ENCODE measurements at places on chromosomes 6 and 20.

- no peak for DNase-seq
These were observed 209.2 kb upstream of the ASCC3 start for GRCh38 chr6:101090281-101090680.

- no peak for DNase-seq
These were observed 32.9 kb downstream of the PGM3 start for GRCh38 chr6:83160167-83160566.

- DNase-seq = no peak
These were observed 5.8 kb upstream of the ADAM33 start for GRCh38 chr20:3687655-3688054.

DNA sequence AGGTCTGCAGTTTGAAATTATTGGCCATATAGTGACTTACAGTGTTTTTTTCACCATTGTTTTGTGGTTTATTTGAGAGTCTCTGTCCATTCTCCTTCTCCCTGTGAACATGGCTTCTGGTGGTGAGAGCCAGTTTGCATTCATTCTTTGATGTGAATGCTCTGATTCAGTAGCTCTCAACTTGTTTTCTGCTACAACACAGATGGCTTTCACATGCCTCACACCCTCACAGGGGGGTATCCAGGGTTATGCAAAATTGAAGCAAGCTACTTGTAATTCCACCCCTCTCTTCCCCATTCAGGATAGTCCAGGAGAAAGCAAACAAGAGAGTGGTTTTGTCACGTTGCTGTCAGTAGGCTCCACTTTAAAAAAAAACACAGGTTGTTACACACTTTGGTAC is 55.6 kb downstream of the SLX4IP start:
- DNase-seq = no peak

GRCh38 chr6:169396554-169397163 is 143.0 kb upstream of the THBS2 start:
- no peak for DNase-seq

GRCh38 chr6:95518630-95519227 is 58.6 kb upstream of the MANEA start:
- no peak for DNase-seq

DNA sequence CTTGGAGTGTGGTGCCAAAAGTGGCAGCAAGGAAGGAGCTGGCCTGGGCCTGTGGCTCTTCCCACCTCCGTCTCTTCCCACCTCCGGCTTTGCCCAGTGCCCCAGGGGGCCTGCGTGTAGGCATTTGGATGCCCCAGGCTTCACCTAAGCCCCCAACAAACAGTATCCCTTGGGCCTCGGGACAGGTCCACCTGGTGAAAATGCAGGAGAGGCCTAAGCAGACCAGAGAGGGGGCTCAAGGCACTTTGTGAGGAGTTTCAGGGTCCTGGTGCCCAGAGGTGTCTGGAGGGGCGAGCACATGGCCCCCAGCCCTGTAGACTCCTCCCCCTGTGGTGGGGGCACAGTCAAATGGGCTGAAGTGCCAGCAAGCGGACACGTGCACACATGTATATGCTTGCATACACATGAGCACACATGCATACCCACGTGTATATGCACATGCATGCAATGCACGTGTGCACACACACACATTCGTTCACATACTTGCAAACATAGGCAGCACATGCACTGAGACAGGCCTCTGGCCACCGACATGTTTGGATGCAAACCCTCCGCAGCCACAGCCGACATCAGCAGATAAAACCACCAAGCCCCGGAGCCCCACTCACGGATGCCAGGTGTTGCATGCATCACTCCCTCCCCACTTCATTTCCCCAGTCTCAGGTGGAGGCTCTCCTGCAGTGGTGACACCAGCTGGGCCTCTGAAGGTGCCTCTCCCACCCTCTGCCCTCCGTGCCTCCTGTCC is 124.5 kb downstream of the TAF4 start:
- no peak for DNase-seq

DNA sequence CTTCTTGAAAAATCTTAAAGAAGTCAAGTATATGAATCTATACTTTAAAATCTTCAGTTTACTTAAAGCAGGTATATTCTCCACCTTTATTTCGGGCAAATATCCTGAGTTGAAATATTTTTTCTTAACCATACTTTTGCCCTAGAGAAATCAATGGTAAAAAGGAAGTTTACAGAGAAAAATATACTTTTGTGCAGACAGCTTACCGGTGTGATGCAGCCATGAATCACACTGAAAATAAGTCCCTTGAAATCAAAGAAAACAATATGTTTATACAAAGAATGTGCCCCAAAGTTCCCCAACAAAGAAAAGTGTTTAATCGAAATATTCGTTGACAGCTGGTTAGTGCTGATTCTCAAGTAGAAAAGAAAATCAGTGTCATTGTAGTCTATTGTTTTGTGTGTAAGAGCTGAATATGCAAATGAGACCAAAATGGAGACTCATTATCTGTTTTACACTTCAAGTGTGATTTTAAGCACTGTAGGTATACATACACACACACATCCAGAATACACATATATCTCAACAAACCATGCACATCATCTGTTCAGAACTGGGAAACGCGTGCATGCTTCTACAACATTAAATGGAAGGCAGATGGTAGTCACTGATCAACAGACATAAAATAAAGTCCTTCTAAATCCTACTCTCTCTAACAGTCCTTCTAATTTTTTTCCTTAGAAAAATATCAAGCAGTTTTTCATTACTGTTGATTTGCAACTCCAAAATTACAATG is 73.3 kb downstream of the BTBD9 start:
- no peak for DNase-seq

- no peak for DNase-seq
These were observed 2.1 kb downstream of the FAM110A start for GRCh38 chr20:835608-836045.

DNA sequence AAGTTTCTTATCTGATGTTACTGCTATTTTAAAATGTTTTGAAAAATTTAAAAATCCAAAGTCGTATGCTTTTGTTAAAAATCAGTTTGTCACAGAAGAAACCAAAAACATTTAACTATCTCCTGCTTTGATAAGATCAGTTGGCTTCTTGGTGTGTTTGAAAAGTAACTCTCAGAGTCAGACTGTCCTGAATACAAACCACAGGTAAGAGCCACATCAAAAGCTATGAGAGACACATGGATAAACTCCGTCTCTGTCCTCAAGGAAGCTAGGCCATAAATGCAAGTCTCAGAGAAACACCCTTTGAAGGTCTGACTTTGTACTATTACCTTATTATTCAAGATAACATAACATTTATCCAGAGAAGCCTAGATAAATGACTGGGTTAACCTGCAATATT is 7.7 kb downstream of the HBS1L start:
- no peak for DNase-seq

DNA sequence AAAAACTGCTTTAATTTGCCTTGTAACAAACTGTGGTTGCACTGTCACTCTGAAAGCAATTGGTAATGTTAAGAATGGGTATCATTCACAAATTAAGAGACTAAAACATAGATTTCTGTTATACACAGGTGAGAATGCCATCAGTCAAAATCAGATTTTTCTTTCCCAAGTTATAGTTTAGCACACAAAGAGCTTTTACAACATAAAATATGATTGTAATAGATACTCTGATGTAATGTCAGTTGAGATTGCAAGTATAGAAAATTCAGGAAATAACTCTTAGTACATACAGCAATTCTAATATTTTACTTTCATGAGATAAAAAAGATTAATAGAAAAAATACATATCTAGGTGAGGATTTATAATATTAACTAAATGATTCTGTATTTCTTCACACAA is 2.3 kb upstream of the ME1 start:
- DNase-seq = no peak

GRCh38 chr20:25140968-25141367 is 54.5 kb upstream of the ENTPD6 start:
- DNase-seq = no peak

- no peak for DNase-seq
These were observed 374 bp upstream of the ABCC10 start for GRCh38 chr6:43426928-43427405.

GRCh38 chr6:53934023-53934422 is 139.2 kb downstream of the LRRC1 start:
- DNase-seq = no peak

- no peak for DNase-seq
These were observed 691.3 kb downstream of the EPM2A start for GRCh38 chr6:145043926-145044500.

DNA sequence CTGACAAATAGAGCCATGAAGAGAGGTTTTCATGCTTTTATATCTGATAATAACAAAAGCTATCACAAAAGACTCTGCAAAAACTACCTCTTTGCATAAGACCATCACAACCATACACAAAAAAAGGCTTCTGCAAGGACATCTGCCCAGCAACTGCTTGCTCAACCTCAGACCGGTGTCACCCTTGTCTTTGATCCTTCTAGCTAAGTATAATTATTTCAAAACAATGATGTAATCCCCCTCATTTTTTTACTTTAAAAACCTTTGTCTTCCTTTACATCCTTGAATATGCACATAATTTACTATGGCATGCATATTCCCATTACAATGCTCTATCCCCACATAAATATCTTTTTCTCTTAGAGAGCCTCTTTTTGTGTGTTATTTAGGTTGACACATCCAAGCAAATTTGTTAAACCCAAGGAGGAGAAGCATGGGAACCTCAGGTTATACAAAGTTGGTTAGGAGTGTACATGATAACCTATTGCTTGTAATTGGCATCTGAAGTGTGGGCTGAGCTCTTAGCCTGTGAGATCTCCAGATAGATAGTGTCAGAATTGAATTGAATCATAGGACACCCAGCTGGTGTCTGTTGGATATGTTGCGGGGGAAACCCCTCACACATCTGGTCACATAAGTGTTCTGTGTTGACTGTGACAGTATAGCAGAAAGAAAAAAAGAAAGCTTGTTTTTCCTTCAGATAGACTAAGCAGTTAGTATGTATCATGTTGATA is 20.7 kb upstream of the CGA start:
- no peak for DNase-seq

DNA sequence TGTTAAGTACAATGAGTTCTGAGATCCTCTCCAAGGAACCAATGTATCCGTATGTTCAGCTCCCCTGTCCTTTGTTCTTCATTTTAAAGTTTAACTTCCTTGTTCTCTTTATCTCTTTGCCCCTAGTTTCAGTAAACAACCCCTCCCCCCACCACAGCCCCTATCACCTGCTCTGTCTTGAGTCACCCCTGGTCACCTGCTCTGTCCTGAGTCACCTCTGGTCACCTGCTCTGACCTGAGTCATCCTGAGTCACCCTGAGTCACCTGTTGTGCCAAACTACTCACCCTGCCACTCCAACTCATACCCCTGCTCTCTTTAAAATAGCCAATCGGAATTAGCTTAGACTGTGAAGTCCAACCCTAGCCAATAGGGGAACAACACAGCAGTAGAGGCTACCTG is 288.7 kb upstream of the CDYL start:
- DNase-seq = no peak

- DNase-seq = no peak
These were observed 52.0 kb upstream of the FANCE start for GRCh38 chr6:35400111-35400510.

- DNase-seq = no peak
These were observed 754.0 kb upstream of the ADGRB3 start for GRCh38 chr6:67880939-67881705.

GRCh38 chr6:134267917-134268361 is 50.0 kb downstream of the SGK1 start:
- DNase-seq = no peak

DNA sequence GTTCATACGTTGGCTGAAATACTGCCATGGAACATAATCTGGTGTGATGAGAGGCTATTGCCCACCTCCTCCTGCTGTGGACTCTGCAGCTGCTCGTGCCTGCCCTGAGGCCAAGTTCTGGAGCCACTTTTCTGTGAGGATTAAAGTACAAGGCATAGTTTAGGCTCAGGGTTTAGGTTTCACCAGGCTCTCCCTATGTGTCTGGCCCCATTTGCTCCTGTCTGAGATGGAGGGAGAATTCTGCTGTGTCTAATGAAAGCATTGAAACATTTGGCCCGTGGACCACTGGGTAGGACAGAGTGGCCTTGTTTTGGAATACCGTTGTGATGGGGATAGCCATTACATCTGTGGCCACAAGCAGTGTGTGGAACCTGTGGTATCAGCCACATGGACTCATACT is 5.9 kb downstream of the WRNIP1 start:
- DNase-seq = no peak

GRCh38 chr6:54070025-54070424 is 41.2 kb upstream of the MLIP start:
- no peak for DNase-seq

DNA sequence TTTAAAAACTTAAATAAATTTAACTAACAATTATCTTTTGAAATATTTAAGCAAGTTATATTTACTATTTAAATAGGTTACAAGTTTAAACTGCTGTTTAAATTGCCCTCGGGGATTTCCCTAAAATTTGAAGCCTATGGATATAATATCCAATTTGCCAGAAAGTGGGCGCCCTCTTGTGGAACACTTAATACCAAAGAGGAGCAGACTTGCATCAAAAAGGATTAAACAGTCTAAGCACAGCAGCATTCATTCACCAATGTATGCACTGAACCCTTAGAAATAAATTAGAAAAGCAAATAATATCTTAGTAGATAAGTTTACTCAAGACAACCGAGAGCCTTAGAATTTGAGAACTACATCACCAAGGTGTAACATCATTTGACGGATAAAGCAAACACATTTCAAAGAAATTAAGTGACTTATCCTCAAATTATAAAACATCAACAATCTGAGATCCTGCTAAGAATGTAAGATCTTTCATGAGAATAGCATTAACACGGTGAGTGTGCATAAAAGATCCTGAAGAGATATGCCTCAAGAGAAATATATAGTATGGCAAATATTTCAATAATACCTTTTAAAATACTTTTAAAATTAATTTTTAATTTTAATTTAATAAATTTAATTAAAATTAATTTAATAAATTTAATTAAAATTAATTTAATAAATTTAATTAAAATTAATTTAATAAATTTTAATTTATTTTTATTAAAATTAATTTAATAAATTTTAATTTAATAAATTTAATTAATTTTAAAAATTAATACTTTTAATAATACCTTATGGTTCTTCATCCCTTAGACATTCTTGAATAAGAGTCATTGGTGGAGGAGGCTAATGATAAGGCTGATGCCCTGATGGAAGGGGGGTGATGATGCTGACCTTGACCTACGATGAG is 11.5 kb upstream of the MEP1A start:
- DNase-seq = peak; percentile 26

- DNase-seq = no peak
These were observed 150.2 kb downstream of the PRL start for GRCh38 chr6:22146678-22146930.

DNA sequence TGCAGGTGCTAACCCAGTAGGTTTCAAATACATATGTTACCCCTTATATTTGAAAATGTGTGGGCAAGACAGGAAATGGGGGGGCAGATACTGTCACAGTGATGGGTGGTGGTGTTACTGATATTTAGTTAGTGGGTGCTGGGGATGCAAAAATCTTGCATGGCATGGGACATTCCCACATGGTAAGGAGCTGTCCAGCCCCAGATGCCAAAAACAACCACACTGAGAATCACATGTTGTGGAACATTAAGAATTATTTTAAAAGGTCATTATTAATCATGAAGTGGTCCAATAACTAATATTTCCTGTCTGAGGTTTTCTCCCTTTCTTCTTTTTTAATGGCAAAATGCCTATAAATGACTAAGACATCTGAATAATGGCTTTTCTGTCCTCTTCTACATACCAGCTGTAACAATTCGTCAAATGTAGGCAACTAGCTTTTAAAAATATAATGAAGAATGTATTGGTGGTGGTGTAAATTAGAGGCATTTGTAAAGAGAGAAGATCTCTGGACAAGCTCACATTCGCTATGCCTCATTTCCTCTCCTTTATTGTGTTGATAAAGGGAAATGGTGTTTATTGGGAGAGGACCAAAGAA is 57.3 kb upstream of the SLC35B3 start:
- DNase-seq = no peak

GRCh38 chr6:52507557-52508260 is 69.2 kb downstream of the TRAM2 start:
- no peak for DNase-seq

- DNase-seq = no peak
These were observed 192.8 kb downstream of the LRFN2 start for GRCh38 chr6:40394381-40394780.

Measured in progenitor cell of endocrine pancreas (in vitro differentiated cells).